NCI-H2107 (cell line): ENCODE measurements at places on chromosomes 5 and 9.

DNA sequence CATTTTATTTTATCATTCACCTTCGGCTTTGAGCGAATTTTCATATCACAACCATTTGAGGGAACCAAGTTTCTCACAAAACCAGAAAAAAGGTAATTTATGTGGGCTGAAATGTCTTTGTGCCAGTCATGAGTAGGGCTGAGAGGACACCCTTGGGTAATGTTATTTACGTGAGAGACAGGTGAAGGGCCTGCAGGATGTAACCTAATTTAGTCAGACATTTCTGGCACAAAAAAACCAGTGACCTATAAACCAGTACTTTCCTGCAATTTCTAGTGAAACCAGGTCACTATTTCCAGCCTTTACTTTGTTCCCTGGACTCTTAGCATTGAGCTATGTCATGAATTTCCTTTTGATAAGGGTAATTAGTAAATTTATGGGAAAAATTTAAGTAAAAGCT, 17.2 kb upstream of the CCDC112 start:
- no peak for DNase-seq

DNA sequence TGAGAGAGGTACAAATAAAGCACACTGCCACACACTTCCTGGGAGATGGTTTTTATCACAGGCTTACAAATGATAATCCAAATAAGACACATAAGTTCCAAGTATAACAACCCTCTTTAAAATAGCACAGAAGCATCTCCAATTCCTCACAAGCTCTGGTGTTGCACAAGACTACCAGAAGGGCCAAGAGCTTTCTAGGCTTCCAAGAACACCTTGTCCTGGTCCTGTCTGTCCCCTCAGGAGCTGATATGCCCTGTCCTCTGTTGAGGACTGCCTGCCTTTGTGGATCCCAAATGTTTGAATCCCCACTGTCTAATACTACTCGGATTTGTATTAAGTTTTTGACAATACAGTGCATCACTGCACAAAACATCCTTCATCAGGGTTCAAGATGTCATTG, 110.1 kb downstream of the SPOCK1 start:
- DNase-seq: no peak

GRCh38 chr9:30258094-30258493, 2126.3 kb upstream of the ACO1 start:
- DNase-seq: no peak

- no peak for DNase-seq
These were observed 17.2 kb upstream of the DIRAS2 start for GRCh38 chr9:90659650-90660364.

GRCh38 chr5:109102096-109102690, 307.6 kb downstream of the PJA2 start:
- DNase-seq: no peak

DNA sequence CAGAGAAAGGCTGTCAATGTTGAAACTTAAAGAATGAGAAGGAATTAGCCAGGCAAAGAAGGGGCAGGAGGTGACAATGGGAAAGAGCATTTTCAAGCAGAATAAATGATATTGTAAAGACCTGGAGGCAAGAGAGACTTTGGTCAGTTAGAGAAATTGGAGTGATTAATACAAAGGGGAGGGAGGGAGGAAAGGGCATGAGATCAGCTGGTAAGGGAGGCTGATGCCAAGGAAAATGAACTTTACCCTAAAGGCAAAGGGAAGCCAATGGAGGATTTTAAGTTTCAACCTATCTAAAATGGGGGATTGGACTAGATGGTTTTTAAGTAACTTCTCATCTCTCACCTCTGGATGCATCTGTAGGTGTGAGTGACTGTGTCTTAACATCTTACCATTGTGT, 23.3 kb downstream of the C5 start:
- DNase-seq: no peak

DNA sequence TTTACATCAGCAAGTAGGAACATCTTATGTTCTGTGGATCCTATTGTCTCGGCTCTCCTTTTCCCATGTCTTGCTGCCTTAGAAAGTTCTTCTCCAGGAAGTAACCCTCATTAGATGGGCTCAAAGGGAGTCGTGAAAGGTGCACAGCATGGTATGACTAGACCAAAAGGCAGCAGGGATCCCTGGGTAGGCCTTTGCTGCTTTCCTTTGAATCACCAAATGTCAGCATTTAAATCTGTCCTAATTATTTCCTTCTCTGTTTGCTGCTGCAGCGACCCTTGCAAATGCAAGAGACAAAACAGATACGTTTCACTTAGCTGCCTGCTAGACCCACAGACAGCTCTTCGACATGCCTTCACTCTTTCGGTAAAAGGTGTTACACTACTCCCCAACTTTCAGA, 218.4 kb downstream of the ACTL7B start:
- no peak for DNase-seq

DNA sequence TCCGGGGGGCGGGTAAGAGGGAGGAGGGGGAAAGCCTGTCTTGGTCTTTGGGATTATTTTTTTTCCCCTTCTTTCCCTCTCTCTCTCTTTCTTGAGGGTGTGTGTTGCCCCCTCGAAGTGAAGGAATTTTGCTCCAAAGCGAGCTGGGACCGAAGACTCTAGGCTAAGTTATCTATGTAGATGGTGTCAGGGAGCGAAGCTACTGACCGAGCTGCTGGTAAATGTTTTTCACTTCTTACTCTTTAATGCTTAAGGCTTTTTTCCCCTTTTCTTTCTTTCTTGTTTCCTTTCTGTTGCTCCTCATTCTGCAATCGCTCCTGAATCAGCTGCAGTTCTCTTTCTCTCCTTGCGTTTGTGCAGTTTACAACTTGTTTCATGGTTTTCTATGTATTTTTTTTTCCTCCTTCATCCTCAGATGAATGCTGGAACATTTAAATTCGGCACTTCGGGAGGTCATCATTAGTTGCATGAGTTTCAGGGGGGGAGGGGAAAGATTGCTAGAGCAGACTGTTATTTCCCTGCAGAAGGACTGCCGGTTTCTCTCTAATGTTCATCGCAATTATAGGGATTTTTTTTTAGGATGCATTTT, 1312.0 kb upstream of the WWC1 start:
- DNase-seq: no peak

- no peak for DNase-seq
These were observed 44.8 kb downstream of the PAPPA start for GRCh38 chr9:116198344-116198743.

DNA sequence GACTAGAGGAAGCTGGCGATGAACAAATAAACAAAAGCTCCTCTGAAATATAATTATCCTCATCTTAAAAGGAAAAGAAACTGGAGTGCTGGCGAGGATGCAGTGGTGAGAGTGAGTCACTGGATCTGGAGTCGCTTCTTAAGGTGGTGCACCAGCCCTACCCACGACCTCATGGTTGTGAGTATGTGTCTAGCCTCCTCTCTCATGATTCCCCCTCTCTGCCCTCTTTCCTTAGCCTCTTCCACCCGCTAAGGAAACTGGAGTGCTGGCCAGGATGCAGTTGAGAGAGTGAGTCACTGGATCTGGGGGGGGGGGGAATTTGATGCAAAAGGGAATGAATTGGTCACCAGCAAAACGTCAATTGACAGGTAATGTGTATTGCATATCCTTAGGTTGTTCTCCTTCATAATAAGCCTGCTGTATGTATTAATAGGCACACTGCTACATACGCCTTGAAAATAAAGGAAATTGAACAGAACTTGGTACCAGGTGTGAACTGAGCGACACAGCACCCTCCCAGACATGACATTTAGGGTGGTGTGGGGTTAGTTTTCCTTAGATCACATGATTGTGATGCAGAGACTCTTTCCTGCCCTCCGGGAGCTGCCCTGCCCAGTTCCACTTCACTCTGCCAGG, 36.3 kb upstream of the EBF1 start:
- no peak for DNase-seq

DNA sequence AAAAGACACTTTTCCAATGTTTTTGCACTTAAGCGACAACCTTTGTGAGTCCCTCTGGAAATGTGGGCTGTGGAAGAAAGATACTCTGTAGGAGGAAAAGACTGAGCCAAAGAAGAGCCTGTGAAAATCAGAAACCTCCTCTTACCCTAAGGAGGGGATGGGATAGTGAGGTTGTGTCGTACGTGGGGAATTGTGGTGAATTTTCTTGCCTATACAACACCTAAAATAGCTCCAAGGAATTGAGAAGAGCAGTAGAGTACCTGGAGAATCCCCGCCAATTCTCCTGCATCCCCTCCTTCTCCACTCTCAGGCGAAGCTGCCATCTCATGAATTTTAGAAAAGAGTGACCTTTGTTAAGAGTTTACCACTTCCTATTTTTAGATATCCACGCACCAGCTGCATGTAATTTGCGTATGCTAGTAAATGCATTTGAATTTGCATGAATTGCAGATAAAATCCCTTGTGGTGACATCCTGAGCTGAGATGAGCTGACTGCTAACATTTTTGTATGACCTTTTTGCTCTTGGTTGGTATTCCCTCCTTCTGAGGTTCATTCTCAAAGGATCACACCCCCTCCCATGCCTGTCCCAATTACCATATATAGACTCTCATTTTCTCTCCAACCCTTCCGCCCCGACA, 147.2 kb downstream of the PCSK5 start:
- no peak for DNase-seq

- DNase-seq: no peak
These were observed 36.8 kb downstream of the DENND1A start for GRCh38 chr9:123893115-123893514.

DNA sequence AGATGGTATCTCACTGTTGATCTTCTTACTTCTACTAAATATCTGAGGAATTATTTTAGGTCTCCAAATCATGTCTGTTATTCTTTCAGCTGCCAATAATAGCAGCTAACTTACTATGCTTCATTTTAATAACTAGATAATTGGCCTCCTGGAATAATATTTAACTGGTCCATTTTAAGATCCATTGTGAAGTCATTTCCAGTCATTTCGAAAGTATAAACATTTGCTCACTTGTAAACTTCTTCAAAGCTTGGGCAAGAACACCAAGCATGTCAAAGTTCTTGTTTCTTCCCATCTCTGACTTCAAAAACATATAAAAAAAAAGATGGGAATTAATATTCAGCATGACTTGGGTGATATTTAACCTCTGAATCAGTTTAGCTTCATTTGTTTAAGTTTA, 61.4 kb upstream of the MRPS30 start:
- no peak for DNase-seq

DNA sequence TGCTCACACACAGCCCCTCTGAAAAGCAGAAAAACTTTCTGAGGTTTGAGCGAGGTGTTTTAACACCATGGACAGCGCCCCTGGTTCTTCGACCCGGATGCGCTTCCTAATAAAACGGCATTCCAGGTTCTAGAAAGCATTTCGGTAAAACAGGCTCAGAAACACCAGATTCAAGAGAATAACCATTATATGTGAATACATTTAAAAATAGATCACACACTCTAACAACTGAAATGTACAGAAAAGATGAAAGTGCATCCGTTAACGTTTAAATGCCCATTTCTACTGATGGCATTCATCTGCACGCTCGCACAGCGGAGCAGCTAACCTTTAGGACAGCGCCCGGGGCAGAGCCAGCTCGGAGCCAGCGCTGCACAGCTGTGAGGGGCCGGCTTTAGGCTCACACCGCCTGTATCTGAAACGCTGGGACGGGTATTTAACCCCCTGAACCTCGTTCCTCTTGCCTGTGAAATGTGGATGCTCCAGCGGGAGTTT, 26.3 kb upstream of the TENT4A start:
- no peak for DNase-seq

GRCh38 chr9:127693697-127694096, 13.1 kb upstream of the CFAP157 start:
- DNase-seq: no peak

DNA sequence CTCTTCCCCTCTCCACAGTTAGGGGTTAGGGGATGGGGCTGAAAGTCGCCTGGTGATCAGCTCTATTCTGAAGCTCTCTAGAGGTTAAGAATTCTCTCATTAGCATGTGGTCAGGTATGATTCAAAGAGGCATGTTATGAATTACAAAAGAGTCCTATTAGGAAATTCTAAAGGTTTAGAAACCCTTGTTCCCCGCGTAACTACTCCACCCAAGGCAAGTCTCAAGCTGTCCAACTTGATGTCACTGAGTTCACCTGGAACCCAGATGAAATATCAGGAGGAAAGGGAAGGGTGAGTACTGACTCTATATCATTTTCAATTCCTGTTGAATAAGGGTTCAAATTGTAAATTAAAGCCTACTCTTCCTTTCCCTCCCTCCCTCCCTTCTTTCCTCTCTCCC, 18.1 kb upstream of the RNF145 start:
- DNase-seq: no peak

DNA sequence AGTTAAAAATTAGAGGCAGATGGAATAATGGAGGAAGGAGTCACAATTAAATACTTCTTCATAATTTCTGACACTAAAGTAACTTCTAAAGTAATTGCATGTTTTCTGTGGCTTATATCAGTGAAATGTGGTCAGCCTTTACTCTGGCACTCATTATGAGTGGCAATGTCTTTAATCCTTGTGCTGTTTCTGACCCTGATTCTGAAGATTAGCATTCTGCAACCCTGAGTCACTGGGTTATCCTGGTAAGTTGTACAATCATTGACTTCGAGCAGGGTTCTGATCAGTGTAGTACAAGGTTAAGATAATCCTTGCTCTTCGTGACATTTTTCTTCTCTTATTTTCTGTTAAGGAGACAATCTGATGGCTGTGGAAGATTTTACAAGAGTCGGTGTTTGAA, 379.4 kb upstream of the RORB start:
- no peak for DNase-seq

GRCh38 chr5:135487037-135487395, 34.9 kb upstream of the TIFAB start:
- DNase-seq: no peak

- no peak for DNase-seq
These were observed 90.7 kb downstream of the GADD45G start for GRCh38 chr9:89695441-89695891.

GRCh38 chr5:156879665-156880285, 29.7 kb downstream of the PPP1R2B start:
- peak; percentile 45 for DNase-seq

DNA sequence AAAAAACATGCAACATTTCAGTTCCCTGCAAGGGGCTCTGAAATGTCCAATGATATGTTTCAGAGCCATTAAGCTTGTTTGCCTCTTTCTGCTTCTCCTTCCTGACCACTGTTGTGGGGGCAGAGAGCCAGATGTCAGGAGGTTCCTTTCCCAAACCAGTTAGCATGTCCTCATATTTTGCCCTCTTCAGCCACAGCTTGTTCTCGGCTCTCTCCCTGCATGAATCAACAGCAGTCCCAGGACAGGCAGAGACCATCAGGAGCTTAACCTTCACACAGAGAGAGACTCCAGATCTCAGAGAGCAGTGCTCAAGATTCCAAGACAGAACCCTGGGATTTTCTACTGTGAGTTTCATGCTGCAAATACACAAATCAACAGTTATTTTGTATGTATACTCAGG, 218.5 kb downstream of the COMMD10 start:
- no peak for DNase-seq
